Stimulated activated CD8-positive, alpha-beta memory T cell treated with anti-CD3 and anti-CD28 coated beads, Interleukin-4, amount 100 ng/mL, for 24 hours (primary cell): ENCODE measurements at places on chromosomes 13 and 19.

DNA sequence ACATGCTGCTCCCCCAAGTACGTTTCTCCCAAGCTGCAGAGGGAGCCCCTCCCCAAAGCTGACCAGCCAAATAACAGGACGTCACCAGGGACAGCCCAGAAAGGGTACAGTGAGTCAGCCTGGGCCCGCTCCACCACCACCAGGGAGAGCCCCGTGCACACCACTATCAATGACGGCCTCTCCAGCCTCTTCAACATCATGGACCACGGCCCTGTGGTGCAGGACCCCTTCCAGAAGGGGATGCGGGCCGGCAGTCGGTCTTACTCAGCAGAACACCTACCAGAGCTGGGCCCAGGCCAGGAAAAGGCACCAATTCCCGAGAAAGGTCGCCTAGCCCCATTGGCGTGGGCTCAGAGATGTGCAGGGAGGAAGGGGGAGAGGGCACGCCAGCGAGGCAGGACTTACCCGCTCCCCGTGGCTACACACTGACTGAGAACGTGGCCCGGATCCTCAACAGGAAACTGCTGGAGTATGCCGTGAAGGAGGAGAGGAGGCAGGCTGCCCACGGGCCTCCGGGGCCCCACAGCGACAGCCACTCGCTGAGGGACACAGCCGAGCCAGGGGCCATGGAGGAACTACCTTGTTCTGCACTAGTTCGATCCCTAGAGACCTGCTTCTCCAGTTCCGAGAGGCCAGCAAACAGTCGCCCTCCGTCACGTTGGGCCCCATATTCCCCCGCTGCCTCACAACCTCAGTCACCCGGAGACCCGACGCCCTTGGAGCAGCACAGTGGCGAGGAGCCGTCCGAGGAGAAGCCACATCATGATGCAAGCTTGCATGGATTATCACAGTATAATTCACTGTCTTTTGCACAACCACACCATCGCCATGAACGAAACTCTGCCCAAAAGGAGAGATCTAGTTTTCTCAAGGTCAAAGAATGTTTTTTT is 815.9 kb upstream of the KLHL1 start:
- no peak for DNase-seq

DNA sequence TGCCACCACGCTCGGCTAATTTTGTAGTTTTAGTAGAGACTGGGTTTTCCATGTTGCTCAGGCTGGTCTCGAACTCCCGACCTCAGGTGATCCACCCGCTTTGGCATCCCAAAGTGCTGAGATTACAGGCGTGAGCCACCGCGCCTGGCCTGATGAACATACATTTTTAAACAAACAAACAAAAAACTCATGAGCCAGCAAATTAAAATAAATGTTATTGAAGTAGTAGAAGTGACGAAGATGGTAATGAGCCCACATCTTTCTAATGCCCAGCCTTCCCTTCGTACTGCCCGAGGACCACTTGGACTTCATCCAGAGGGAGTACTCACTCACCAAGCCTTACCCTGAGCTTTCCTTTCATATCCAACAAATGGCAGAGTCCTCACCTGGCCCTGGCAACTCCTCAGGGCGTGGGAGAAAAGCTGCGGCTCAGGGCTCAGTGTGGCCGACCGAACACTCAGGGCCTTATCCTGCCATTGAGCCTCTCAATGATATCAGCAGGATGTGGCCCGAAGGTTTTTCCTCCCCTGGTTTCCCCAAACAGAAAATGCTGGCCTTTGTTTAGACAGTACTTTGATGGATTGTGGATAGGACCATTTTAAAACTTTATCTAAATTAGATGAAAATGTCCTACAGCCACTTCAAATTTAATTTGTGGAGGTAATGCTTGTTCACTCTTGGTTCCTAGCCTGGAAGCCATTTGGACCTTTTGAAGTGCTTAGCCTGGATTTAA is 22.8 kb upstream of the ABCC4 start:
- no peak for DNase-seq

DNA sequence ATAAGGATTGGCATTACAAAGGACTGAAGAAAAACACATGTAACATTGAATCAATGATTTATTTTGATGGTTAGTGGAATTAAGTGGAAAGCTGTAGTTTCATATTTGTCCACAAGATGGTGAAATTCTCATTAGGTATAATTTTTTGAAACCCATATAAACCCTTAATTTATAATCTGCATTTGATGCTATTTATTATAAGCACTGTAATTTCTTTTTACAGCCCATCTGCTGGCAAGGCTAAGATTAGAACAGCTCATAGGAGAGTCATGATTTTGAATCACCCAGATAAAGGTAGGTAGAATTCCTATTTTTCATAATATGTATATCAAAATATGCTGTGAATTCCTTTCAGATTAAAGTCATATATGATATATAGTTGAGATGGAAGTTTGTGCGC is 62.2 kb downstream of the DNAJC15 start:
- no peak for DNase-seq

DNA sequence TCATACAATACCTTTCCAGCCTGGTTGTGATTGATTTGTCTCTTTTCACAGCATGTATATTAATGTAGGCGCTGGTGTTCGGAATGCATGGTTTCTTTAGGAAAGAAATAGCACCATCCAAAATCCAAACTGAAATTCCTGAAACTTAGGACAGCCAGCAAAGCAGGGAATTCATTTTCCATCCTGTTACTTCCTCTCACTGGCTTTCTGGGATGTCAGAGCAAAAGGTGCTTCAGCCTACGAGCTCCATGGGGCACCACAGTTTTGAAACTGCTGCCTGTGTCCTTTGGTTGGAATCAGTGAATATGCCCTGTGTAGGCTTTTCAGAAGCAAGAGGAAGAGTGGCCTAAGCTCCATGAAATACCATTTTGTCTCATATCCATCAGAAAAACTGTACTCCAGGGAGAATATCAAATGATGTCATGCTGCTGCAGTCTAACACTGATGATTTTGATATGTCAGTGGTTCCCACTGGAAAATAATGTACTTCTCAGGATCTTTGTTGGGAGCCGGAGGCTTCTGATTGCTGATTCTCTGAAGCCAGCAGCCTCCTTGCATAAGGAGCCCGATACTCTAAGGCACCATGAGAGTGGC is 117.8 kb upstream of the SERP2 start:
- DNase-seq = no peak

- no peak for DNase-seq
These were observed 5.3 kb downstream of the MLNR start for GRCh38 chr13:49225223-49226042.

DNA sequence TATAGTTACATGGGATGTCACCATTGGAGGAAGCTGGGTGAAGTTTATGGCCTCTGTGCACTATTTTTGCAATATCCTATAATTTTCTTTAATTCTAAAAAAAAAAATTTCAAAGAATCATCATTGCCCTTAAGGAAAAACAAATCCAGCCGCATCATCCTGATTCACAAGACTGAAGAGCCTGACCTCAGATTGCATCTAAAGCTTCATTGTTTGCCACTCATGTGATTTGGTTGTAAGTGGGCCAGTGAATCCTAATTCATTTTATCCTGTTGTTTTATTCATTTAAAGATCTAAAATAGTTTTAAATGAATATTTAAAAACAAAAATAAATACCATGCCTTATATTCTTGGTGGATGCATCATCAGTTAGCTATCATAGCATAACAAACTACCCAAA is 504.5 kb downstream of the TBC1D4 start:
- no peak for DNase-seq

DNA sequence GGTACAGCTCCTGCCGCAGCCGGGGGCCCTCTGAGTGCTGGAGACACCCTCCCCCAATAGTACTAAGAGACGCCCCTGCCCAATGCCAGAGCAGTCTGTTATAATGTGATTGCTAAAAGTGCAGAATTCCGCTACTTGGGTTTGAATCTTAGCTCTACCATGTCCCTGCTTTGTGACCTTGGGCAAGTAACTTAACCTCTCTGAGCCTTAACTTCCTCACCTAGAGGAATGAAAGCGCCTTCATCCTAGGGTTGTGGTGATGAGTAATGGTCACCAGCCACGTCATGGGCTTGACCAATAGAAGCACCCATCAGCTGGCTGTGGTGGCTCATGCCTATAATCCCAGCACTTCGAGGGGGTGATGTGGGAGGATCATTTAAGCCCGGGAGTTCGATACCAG is 6.5 kb downstream of the PLEKHG2 start:
- DNase-seq = no peak

- no peak for DNase-seq
These were observed 16.4 kb downstream of the DOT1L start for GRCh38 chr19:2180114-2180513.

DNA sequence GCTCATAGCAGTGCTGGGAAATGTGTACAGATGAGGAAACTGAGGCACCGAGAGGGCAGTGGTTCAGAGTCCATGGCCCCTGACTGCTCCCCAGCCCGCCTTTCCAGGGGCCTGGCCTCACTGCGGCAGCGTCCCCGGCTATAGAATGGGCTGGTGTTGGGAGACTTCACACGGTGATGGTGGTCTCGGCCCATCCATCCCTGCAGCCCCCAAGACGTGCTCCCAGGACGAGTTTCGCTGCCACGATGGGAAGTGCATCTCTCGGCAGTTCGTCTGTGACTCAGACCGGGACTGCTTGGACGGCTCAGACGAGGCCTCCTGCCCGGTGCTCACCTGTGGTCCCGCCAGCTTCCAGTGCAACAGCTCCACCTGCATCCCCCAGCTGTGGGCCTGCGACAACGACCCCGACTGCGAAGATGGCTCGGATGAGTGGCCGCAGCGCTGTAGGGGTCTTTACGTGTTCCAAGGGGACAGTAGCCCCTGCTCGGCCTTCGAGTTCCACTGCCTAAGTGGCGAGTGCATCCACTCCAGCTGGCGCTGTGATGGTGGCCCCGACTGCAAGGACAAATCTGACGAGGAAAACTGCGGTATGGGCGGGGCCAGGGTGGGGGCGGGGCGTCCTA is 15.9 kb downstream of the LDLR start:
- no peak for DNase-seq

DNA sequence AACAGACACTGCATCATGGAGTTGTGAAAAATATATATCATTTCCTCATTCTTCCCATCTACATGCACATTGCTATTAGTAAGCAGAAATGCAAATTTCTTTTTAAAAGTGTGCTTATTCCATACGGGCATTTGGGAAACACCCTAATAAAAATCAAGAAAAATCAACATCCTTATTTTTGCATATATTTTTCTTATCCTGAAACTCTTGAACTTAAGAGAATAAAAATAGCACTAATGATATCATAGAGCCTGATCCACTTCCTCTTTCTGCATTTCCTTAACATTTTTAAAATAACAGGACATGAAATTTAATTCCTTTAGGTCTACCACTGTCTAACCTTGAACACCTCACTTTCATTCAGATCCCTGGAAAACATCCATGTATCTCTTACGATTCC is 123.3 kb downstream of the VWA8 start:
- no peak for DNase-seq

GRCh38 chr13:113723410-113724015 is 35.5 kb upstream of the TMEM255B start:
- DNase-seq = no peak

- DNase-seq = peak; percentile 47
These were observed 590 bp upstream of the LGI4 start for GRCh38 chr19:35135389-35135909.

GRCh38 chr13:40993987-40994386 is 25.1 kb downstream of the ELF1 start:
- DNase-seq = no peak

- no peak for DNase-seq
These were observed 19.8 kb downstream of the PAK4 start for GRCh38 chr19:39145180-39145953.

- no peak for DNase-seq
These were observed 18.8 kb upstream of the GPR183 start for GRCh38 chr13:99326012-99326411.
